ENCODE measurements at places on chromosomes 12 and 14. TPM values are rescaled to one million over a fixed set of nuclear protein-coding genes. Genes with fewer than 3 reads are reported as not detected.
A peak's percentile ranks its signal among the peaks of the same experiment; 100 is the strongest.

OVCH1 gene
- total RNA-seq, result 0.53 TPM

KIF5A gene
- 0.03 TPM for total RNA-seq

DYRK2 gene
- total RNA-seq, result 39.9 TPM

- no peaks in the 10 kb centered on the region for H3K27me3 ChIP-seq
- DNase-seq, result peak; percentile 24
- H3K27ac ChIP-seq, result peak overlapping the region; percentile 74
- H3K4me3 ChIP-seq, result peak overlapping the region; percentile 59
- no peaks in the 10 kb centered on the region for H3K36me3 ChIP-seq
These were observed 851 bp downstream of the HSP90B1 start for GRCh38 chr12:103930787-103931735.

- peaks cover 33% of the 10 kb centered on the region for H3K4me1 ChIP-seq
- no peak overlapping the region for H3K4me3 ChIP-seq
- no peaks in the 10 kb centered on the region for H3K27me3 ChIP-seq
- peak; percentile 53 for DNase-seq
- H3K27ac ChIP-seq, result peak overlapping the region; percentile 52
These were observed 171.0 kb upstream of the HIF1A start for GRCh38 chr14:61524211-61524806.

DNA sequence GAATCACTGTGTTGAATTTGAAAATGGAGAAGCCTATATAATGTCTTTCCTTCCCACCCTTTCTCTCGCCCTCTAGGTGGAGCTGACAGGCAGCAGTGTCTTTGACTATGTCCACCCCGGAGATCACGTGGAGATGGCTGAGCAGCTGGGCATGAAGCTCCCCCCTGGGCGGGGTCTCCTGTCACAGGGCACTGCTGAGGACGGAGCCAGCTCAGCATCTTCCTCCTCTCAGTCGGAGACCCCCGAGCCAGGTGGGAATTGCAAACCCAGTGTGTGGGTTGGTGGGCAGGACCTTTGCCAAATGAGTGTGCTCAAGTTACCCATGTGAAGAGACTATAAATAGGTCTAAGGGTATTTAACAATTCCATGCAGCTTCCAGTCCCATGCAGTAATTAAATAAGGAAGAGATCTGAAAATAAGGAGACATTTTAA lies 274.7 kb downstream of the EGLN3 start:
- peak; percentile 60 for DNase-seq
- H3K4me3 ChIP-seq, result no peak overlapping the region
- H3K27ac ChIP-seq, result no peak overlapping the region
- no peaks in the 10 kb centered on the region for H3K36me3 ChIP-seq
- no peaks in the 10 kb centered on the region for H3K27me3 ChIP-seq
- H3K4me1 ChIP-seq, result no peaks in the 10 kb centered on the region

- no peak overlapping the region for H3K27ac ChIP-seq
- no peaks in the 10 kb centered on the region for H3K4me1 ChIP-seq
- no peak for DNase-seq
These were observed 1251.2 kb downstream of the AACS start for GRCh38 chr12:126316411-126316810.

DNA sequence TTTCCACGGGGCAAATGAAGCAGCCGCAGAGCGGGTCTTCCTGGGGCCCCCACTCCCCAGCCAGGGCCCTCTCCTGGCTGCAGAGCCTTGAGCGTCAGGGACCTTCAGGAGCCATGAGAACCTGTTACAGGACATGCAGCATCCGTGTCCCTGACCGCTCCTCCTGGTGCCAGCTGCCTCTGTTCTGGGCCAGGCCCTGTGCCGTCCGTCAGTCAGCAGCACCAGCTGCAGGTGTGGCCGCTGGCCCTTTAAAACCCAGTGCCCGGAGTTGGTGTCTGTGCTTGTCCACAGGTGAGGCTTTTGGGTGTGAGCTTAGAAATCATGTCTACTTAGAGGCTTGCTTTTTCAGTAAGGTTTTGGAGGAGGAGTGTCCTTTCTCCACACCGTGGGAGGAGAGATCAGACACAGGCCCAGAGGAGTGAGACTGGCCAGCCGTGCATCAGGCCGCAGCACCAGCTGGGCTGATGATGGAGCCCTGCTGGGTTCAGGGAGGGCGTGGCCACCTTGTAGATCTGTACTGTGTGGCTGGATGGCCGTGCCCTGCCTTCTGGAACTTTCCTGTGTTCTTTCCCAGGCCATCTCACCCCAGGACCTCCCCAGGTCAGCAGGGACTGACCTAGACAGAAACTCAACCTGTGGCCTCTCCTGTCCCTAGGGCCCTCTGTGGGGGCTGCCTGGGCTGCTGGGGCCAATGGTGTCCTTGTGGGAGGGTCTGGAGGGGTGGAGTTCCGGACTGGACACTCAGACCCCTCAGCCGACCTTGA lies 27.1 kb downstream of the AACS start:
- DNase-seq, result no peak
- no peaks in the 10 kb centered on the region for H3K36me3 ChIP-seq
- peak overlapping the region; percentile 89 for H3K27ac ChIP-seq
- H3K4me3 ChIP-seq, result no peak overlapping the region

GRCh38 chr12:111638556-111638955 lies 39.4 kb upstream of the ATXN2 start:
- DNase-seq, result no peak
- H3K36me3 ChIP-seq, result no peaks in the 10 kb centered on the region
- peaks cover 39% of the 10 kb centered on the region for H3K4me1 ChIP-seq
- H3K27me3 ChIP-seq, result no peaks in the 10 kb centered on the region
- no peak overlapping the region for H3K4me3 ChIP-seq

GRCh38 chr12:77847680-77848431 lies 17.2 kb downstream of the NAV3 start:
- H3K27me3 ChIP-seq, result no peaks in the 10 kb centered on the region
- H3K4me3 ChIP-seq, result no peak overlapping the region
- H3K27ac ChIP-seq, result peak overlapping the region; percentile 8
- H3K4me1 ChIP-seq, result peaks cover 10% of the 10 kb centered on the region
- H3K36me3 ChIP-seq, result no peaks in the 10 kb centered on the region
- DNase-seq, result no peak

DNA sequence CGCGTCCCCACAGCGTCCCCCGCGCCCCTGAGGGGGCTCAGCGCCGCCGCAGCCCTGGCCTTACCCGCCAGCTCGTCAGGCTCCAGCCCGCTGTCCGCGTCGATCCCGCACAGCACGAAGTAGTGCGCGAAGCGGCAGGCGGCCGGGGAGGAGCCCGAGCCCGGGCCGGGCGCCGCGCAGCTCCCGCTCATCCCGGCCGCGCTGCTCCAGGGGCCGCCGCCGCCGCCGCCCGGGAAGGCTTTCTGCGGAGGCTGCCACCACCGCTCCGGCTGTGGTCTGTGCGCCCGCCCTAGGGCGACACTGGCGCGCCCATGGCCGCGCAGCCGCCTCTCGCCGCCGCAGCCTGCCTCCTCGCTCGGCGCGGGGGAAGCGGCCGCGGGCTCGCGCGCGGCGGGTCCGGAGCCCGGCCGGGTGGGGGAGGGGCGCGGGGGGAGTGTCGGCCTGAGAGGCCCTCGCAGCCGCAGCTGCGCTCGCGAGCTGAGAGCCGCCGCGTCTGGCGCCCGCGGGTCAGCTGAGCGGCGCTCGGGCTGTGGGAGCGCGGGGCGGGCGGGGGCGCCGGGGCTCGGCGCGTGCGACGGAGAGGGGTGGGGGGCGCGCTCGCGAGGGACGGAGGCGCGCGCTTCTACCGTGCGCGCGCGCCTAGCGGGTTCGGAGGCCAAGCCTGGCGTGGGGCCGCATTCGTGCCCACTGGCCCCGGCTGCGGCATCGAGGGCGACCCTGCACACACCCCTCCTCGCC lies at the start of gene DENND5B:
Gene DENND5B (minus strand): TSS at position 495 of the 738 bp plus-strand sequence. CDS start 304 bp downstream, at position 191.
- DNase-seq, result peak; percentile 94
- H3K36me3 ChIP-seq, result no peaks in the 10 kb centered on the region

DNA sequence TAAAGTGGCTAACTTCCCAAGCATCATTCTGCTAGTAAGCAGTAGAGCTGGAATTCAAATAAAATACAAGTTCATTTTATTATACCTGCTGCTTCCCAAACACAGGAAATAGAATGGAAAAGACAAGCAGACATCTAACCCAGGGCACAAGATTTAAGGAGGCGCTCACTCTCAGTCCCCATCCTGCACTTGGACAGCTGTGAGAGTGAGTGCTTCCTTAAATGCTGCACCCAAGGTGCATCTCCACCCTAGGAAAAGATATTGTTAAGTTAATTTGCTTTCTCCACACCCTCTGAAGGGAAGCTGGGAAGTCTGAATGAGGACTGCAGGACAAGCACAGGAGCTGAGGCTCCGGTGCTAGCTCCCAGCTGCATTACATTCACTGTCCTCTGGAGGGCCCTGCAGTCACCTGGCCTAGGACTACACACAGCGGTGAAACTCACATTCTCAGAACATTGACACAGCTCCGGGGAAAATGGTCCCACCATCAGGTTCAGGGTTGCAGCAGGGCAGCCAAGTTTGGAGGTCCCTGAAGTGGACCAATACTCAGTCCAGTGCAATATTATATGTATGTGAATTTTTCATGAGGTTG lies 14.2 kb downstream of the HEBP1 start:
- no peak overlapping the region for H3K4me3 ChIP-seq
- H3K27me3 ChIP-seq, result no peaks in the 10 kb centered on the region
- no peak overlapping the region for H3K27ac ChIP-seq
- peaks cover 8% of the 10 kb centered on the region for H3K4me1 ChIP-seq

Measured in hepatocyte (in vitro differentiated cells).